Stimulated activated CD4-positive, alpha-beta T cell treated with anti-CD3 and anti-CD28 coated beads, TNF-alpha, amount 100 ng/mL, for 1 hour (primary cell): ENCODE measurements at places on chromosomes 5 and 9.

GRCh38 chr5:74640954-74641734, 616 bp upstream of the ENC1 start:
- no peak for DNase-seq

DNA sequence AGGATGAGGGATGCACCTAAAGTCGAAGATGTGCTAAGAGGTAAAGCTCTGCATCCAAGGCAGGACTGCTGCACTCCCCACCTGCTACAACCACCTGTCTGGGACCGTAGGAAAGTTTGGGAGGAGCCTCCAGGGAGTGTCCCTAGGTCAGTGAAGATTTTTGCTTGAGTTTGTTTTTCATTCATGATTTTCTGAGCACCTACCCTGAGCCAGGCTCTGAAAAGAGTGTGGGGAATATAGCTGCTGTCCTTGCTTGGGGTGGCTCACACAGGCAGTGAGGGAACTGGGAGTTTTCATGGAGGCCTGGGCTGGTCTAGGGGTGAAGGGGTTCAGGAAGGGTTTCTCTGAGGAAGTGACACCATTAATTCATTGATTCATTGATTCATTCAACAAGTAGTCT, 48.9 kb downstream of the SAR1B start:
- no peak for DNase-seq

- DNase-seq = no peak
These were observed 112.5 kb upstream of the LARP1 start for GRCh38 chr5:154642499-154643245.

- no peak for DNase-seq
These were observed 96.8 kb upstream of the NREP start for GRCh38 chr5:111853748-111854147.

DNA sequence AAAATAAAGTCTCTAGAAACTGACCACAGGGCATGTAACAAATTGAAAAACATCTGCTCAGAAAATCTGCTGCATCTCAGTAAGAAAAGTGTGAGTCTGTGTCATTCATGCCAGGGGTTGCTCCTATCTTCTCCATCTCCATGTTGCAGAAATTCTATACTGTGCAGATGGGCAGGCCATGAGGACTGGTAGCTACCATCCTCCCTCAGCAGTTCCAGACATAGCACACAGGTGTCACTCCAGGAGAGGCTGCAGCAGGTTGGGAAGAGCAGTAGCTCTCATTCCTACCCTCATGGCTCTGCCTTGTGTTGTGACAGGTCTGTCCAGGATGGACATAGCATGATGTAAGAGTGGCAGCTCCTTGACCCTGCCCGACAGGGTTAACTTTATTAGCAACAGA, 173.4 kb downstream of the NDUFS4 start:
- no peak for DNase-seq

DNA sequence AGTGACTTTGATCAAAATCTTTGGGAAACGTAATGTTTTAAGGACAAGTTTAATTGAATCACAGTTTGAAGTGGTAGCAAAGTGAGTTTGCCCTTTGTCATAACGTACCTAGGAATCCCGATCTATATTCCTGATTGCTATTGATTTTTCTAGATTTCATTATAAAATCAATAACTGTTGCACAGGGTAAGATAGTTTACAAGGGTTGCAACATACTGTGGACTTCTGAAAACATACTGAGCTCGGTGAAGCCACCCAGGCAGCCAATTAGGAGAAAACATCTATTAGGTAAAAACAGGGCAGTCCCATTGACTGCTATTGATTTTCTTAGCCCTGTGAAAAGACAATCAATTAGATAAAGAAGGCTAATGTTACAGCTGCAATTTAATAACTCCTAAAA, 659.9 kb downstream of the ISL1 start:
- DNase-seq = no peak

GRCh38 chr5:73354406-73354805, 94.2 kb downstream of the FOXD1 start:
- DNase-seq = no peak

DNA sequence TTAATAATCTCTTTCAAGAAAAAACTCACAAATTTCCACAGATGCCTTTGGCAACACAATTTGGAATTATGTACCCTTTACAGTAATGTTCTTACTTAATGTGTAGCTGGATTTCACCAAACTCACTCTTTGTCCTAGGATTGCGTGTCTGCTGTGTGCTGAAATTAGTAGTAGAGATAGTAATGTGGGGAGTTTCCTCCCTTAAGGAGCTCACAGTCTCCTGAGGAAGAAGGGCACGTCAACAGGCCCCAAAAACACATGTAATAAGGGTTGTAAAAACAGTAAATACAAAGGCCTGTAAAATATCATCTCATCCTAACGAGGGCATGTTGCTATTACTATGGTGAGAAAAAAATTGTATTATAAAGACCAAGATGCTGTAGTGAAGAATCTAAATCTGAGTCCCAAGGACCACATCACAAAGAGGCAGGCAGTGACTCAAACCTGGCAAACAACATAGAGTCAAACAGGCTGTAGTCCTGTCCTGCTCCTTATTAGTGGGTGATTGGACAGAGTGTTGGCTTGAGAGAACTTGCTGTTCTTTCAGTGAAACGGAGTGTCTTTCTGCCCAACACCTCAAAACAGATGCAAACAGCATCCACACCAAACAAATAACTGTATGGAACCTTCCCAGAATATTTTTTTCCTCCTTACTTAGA, 83.2 kb upstream of the PAPPA start:
- no peak for DNase-seq

GRCh38 chr5:100623719-100624118, 88.5 kb downstream of the FAM174A start:
- DNase-seq = no peak

- DNase-seq = no peak
These were observed 16.2 kb upstream of the TPM2 start for GRCh38 chr9:35705836-35706430.

GRCh38 chr9:23723672-23724071, 102.4 kb downstream of the ELAVL2 start:
- DNase-seq = no peak

DNA sequence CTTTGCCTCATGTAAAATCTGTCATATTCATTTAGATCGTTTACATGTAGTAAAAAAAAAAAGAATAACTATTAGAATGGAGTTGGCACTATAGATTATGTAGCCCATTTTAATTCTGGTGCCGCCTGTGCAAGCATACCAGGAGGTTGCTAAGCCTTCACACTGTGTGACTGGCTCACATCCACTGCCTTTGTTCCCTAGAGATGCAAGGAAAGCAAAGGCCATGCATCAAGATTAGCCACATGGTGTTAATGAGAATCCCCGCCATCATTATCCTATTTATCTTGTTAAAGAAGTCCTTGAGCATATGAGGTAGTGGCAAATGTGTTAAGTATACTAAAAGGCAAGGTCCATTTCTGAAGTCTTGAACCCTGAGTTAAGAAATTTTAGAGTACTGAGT, 279.6 kb downstream of the RFX3 start:
- no peak for DNase-seq

DNA sequence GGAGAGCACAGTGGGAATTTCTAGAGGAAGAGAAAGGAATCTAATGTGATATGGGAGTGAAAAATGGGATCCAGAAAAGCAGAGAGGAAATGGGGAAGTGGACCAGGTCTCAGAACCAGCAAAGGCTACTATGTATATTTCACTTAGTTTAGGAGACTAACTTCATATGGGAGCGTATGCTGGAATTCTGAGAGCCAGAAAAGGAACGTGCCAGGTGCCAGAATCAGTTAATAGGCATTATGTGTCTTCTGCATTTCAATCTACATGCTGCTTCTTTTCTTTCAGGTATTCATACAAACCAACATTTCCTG, 28.5 kb upstream of the IFNA14 start:
- no peak for DNase-seq

GRCh38 chr9:86176468-86176867, 77.1 kb upstream of the GOLM1 start:
- no peak for DNase-seq

GRCh38 chr5:102547141-102548035, 48.6 kb upstream of the SLCO6A1 start:
- DNase-seq = no peak

- no peak for DNase-seq
These were observed 880.9 kb upstream of the SEMA6A start for GRCh38 chr5:117455236-117456233.

- DNase-seq = no peak
These were observed 76.7 kb upstream of the SPOCK1 start for GRCh38 chr5:137575847-137576246.

GRCh38 chr9:35306283-35306682, 144.5 kb downstream of the UNC13B start:
- DNase-seq = no peak

- DNase-seq = no peak
These were observed 300.3 kb downstream of the ZNF608 start for GRCh38 chr5:124446120-124446519.

- no peak for DNase-seq
These were observed 1.8 kb upstream of the INIP start for GRCh38 chr9:112719696-112720095.

DNA sequence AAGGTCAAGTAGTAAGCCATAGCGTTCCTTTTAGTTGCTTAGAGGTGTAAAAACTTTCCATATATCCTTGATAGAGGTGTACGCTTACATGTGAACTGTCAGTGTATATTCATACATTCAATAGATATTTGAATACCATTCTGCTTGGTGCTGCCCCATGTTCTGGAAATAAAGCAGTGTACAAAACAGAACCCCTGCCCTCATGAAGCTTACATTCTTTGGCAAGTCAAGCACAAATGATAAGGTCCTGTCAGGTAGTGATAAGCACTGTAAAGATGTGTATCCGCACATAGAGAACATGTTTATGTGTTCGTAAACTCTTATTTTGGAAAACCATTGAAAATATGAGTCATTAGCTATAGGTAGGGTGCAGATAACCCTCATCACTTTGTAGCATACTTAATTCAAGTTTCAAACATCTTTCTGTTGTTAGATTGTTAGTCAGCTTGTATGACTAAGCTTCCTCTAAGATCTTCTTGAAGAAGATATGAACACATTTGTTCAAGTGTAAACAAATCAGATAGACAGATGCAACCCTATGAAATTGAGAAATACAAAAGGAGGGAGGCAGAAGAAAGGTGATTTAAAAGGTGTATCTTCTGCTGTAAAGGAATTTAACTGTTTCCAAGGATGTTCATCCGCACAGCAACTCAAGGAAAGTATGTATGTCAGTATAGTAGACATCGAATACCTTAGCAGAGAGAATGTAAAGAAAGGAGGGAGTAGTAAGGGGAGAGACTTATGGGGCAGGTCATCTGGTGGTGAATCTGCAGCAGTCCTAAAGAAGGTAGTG, 1.6 kb downstream of the GTF3C4 start:
- no peak for DNase-seq

DNA sequence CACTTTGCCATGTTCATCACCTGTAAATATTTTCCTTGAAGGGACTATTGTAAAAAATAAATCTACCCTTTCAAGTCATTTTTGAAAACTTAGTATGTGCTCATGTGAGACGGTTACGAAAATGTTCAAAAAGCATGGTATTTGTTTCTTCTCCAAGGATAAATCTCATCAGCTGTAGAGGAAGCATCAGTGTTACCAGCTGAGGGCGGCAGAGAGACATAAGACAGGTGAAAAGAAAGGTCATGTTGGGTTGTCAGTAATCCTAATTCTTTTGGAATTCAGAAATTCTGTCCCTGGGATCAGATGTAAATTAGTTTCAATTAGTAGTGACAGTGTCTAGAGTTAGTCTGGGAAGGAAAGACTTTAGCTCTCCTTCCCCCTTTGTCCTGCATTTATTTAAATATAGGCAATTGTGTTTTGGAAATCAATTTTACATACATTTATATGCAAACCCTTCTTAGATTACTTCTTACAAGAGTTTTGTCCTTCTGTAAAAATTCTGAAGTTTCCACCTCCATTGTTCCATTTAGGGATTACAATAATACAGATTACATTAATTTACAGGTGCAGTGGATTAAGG, 791.9 kb upstream of the CDH6 start:
- no peak for DNase-seq

- DNase-seq = no peak
These were observed 1.6 kb upstream of the TXN start for GRCh38 chr9:110257956-110258355.

DNA sequence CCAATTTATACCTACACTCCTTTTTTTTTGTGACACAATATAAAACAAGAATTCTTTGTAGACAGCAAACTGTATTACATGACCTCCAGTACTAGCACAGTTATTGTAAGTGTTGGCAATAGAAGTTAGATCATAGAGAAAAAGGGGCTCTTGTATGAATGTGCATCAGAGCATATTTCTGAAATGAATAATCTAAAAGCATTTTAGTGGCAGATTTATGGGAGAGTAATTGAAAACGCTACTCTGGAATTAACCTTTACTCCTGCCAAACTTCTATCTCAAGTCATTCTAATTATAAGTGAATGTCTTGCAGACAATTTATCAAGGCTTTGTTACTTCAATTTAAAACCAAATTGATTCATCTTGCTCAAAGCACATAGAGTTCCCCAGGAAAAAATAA, 968.1 kb downstream of the TAF11L14 start:
- DNase-seq = no peak

DNA sequence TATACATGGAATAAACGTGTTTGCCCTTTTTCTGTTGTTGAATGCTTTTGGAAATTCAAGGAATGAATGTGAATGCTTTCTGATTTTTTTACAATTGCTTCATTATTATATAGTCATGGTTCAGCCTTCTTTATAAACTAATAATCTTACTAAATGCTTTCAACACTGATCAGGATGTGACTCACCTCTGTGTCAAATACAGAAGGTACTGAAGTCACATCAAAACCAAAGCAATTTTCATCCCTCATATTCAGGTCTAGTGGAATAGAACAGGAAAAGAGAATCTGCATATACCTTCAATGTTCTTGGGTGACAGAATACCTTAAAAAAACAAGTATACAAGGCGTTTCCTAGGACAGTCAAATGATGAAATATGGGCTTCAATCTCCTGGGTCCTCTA, 170.7 kb downstream of the PDE4D start:
- no peak for DNase-seq

DNA sequence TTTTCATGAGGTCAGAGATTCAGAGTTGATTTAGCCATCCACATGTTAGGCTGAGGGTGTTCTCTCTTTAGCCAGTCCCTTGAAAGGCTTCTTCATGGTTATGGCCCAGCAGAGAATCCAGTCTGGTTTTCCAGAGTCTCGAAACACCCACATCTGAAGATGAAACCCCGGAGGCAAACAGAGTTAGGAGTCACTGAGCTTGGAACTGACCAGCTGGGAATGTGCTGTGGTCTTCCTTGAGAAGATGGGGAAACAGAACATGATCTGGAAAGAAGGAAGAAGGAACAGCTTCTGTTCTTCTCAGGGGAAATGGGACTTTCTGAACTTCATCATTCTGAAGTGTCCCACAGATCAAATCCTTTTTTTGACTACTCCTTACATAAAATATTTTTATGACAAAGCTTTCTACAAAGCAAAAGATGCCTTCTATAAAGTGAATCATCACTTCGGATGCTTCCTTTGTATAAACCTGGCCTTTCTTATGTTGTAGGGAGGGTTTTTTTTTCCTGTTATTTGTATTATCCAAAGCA, 45.4 kb downstream of the ZNF618 start:
- no peak for DNase-seq

DNA sequence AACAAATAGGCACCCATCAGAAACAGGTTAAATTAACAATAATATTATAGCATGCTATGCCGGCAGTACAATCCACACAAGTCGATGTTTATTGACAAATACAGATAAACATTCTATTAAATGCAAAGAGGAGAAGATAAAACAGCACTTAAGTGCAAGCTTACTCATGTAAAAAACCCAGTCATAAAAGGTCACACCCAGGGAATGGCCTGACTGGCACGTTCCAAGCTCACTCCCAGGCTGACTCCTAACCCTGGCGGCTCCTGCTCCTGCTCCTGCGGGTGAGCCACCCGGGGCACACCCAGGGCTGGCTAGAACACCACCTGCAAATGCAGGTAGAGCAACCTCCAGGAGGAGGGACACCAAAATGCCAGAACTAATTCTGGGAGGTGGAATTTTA, 66.9 kb downstream of the SEMA4D start:
- no peak for DNase-seq
